ENCODE measurements at places on chromosomes 4 and X.

DNA sequence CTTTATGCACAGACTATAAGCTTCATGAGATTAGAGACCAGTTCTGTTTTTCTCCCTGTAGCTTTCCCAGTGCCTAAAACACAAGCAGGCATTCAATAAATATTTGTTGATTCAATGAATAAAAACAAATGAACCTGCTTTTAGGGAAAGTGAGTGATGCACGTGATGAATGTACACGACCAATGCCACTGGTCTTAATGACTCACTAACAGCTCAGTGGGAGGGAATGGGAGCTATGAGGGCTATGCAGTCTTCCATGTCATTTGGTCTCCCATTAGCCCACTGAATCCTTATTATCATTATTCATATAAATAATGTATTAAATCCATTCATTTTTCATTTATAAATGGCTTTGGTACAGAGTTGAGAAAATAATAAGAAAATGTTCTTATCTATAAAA is 247.4 kb downstream of the FBXO8 start:
- DNase-seq = no peak

- no peak for DNase-seq
Measured at GRCh38 chr4:48296365-48296764, 26.7 kb upstream of the TEC start.

- no peak for DNase-seq
Measured at GRCh38 chr4:86155766-86156165, 204.1 kb downstream of the MAPK10 start.

- DNase-seq = no peak
Measured at GRCh38 chr4:21768349-21769310, 179.9 kb downstream of the KCNIP4 start.

DNA sequence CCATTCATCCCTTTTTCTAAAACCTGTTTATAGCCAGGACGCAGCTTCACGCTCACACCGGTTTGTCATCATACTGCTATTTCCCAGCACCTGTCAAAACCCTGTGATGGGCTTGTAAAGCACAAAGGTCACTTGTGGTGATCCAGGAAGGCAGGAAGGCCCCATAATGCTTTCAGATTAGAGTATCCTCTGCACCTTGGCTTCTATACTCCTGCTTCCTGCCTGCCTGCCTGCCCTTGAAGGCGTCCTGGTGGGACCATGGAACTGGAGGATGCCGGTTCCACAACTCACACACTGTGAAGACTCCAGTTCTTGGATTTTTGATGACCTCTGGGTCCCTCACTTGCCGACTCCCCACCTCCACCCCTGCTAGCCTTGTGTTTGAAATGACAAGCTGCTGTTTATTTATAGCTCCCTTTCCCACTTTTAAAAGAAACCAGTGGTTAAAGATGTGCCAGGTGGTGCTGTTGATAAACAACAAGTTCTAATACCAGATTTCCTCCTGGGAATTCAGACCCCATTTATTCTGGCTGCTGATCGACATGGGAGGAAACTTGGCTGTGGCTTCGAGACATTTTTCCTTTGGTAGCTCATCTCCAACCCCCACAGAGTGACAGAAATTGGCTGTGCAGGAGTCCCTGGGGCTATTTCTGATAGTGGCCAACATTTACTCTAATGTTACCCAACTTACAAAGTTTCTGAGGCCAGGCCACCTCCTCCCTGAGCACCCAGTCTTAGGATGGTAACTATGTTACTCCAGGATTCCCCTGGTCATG is 211.5 kb downstream of the KDR start:
- no peak for DNase-seq

Data from stimulated activated CD4-positive, alpha-beta T cell treated with anti-CD3 and anti-CD28 coated beads, Interleukin-1b, Interleukin-23, amount 100 ng/mL, for 24 hours (primary cell).